Neural progenitor cell (in vitro differentiated cells): ENCODE measurements at places on chromosomes 12 and 14. TPM values are rescaled to one million over a fixed set of nuclear protein-coding genes. Genes with fewer than 3 reads are reported as not detected.

DNA sequence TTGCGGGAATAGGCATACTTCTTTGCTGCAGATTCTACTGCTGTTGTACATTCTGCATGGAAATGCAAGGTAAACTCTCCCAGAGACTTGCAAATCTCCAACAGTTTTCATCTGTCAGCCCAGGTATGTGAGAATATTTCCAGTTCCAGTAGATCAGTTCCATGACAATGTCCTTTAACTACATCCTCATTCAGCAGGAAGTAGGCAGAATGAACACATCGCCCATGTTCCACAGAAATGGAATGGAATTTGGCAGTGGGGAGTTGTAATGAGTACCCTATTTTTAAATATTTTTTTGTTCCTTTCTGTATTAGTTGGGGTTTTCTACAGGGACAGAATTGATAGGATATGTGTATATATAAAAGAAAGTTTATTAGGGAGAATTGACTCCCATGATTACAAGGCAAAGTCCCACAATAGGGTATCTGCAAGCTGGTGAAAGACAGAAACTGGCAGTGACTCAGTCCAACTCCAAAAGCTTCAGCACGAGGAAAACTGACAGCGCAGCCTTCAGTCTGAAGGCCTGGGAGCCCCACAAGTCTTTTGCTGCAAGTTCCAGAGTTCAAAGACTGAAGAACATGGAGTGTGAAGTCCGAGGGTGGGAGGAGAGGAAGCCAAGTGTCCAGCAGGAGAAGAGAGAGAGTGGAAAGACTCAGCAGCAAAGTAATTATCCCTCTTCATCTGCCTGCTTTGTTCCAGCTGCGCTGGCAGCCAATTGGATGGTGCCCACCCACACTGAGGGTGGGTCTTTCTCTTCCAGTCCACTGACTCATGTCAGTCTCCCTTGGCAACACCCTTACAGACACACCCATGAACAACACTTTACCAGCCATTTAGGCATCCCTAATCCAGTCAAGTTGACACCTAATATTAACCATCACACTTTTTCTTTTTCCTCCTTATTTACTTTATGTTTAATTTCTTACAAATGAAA, 110.4 kb upstream of the SCAF11 start:
- H3K36me3 ChIP-seq = no peaks in the 10 kb centered on the region
- H3K27me3 ChIP-seq = no peaks in the 10 kb centered on the region
- no peak overlapping the region for H3K4me3 ChIP-seq
- DNase-seq = peak; percentile 7

- peaks cover 5% of the 10 kb centered on the region for H3K4me1 ChIP-seq
- H3K27ac ChIP-seq = no peak overlapping the region
- no peaks in the 10 kb centered on the region for H3K27me3 ChIP-seq
- DNase-seq = no peak
Observed at GRCh38 chr12:3962631-3963483, 89.7 kb upstream of the PARP11 start.

- DNase-seq = peak; percentile 56
- H3K27me3 ChIP-seq = no peaks in the 10 kb centered on the region
- H3K36me3 ChIP-seq = no peaks in the 10 kb centered on the region
- no peak overlapping the region for H3K27ac ChIP-seq
- no peak overlapping the region for H3K4me3 ChIP-seq
Observed at GRCh38 chr12:76685246-76685678, 78.7 kb upstream of the ZDHHC17 start.

GRCh38 chr14:89330236-89331002, 86.6 kb downstream of the FOXN3 start:
- H3K4me1 ChIP-seq = no peaks in the 10 kb centered on the region
- DNase-seq = no peak

GRCh38 chr14:30243805-30244204, 315.2 kb upstream of the G2E3 start:
- H3K4me1 ChIP-seq = peaks cover 21% of the 10 kb centered on the region
- no peak overlapping the region for H3K27ac ChIP-seq
- no peaks in the 10 kb centered on the region for H3K27me3 ChIP-seq
- H3K4me3 ChIP-seq = no peak overlapping the region
- no peaks in the 10 kb centered on the region for H3K36me3 ChIP-seq

The PLA2G1B gene
- total RNA-seq = not detected in 2 replicates

DNA sequence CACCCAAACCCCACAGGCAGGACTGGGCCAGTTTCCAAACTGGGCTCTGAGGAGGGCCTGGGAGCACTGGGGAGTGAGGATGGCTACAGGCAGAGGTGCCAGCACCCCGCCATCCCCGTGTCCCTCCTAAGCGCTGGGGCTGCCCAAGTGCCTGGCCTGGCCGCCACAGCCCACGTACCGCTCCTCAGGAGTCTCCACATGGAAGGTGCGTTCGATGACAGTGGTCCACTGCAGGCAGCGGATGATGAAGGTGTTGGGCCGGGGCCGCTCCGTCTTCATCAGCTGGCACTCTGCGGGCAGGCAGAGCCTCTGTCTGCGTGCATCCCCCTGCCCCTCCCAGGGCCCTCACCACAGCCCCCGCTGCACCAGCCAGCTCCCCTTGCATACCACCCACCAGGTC, 19.1 kb downstream of the AKT1 start:
- H3K27ac ChIP-seq = no peak overlapping the region
- H3K27me3 ChIP-seq = no peaks in the 10 kb centered on the region
- H3K4me3 ChIP-seq = no peak overlapping the region
- no peaks in the 10 kb centered on the region for H3K4me1 ChIP-seq

The LRRC10 gene
- total RNA-seq = not detected in 2 replicates

The CTDSP2 gene
- 43.6 and 73.2 TPM in 2 replicates for total RNA-seq

- DNase-seq = no peak
- no peaks in the 10 kb centered on the region for H3K27me3 ChIP-seq
Observed at GRCh38 chr12:10154145-10154496, 17.8 kb downstream of the OLR1 start.

GRCh38 chr14:35576856-35577255, 42.9 kb downstream of the INSM2 start:
- no peak overlapping the region for H3K27ac ChIP-seq
- DNase-seq = no peak
- no peaks in the 10 kb centered on the region for H3K27me3 ChIP-seq
- no peak overlapping the region for H3K4me3 ChIP-seq

The CCDC177 gene
- 8.6 and 19.7 TPM in 2 replicates for total RNA-seq

The RTL1 gene
- 0.15 and 0.65 TPM in 2 replicates for total RNA-seq

GRCh38 chr12:67069451-67070306, 199.5 kb upstream of the CAND1 start:
- H3K36me3 ChIP-seq = no peaks in the 10 kb centered on the region
- H3K4me3 ChIP-seq = peak overlapping the region; percentile 99
- peaks cover 13% of the 10 kb centered on the region for H3K4me1 ChIP-seq

- H3K4me1 ChIP-seq = no peaks in the 10 kb centered on the region
- no peak overlapping the region for H3K27ac ChIP-seq
- no peaks in the 10 kb centered on the region for H3K27me3 ChIP-seq
- H3K36me3 ChIP-seq = no peaks in the 10 kb centered on the region
Observed at GRCh38 chr14:97707603-97708002, 910.4 kb downstream of the VRK1 start.

- no peak overlapping the region for H3K4me3 ChIP-seq
- H3K27me3 ChIP-seq = no peaks in the 10 kb centered on the region
- no peak for DNase-seq
- peaks cover 32% of the 10 kb centered on the region for H3K4me1 ChIP-seq
Observed at GRCh38 chr14:32303865-32304264, 25.2 kb upstream of the AKAP6 start.

GRCh38 chr12:102659200-102659911, 179.0 kb upstream of the IGF1 start:
- H3K36me3 ChIP-seq = no peaks in the 10 kb centered on the region
- no peak overlapping the region for H3K4me3 ChIP-seq
- no peak for DNase-seq
- H3K27me3 ChIP-seq = no peaks in the 10 kb centered on the region

- H3K36me3 ChIP-seq = no peaks in the 10 kb centered on the region
- no peak overlapping the region for H3K4me3 ChIP-seq
- H3K27ac ChIP-seq = no peak overlapping the region
- DNase-seq = no peak
Observed at GRCh38 chr12:22228022-22228875, 106.3 kb downstream of the ST8SIA1 start.

The NANOG gene
- not detected in 2 replicates for total RNA-seq

- no peak overlapping the region for H3K27ac ChIP-seq
- no peaks in the 10 kb centered on the region for H3K27me3 ChIP-seq
- H3K4me1 ChIP-seq = no peaks in the 10 kb centered on the region
- peak overlapping the region; percentile 39 for H3K4me3 ChIP-seq
- DNase-seq = peak; percentile 100
Observed at GRCh38 chr14:100192672-100193416, 33.4 kb upstream of the DEGS2 start.

DNA sequence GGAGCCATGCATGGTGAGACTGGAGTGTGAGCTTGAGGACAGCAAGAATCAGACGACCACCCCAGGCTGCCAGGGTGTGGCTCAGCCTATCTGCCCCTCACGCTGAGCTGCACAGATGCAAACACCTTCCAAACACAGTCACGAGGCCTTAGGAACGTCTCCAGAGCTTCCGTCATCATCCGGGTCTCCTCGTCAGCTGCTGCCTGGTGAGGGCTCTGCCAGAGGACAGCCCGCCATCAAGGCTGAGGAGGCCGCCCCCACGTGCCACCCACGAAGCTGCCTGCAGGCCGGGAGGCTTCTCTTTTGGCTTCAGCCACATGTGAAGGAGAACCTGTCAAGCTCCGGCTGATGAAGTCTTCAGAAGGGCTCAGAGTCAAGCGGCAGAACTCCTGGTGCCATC, 13.4 kb downstream of the DDX51 start:
- DNase-seq = no peak
- H3K4me3 ChIP-seq = no peak overlapping the region
- peaks cover 21% of the 10 kb centered on the region for H3K36me3 ChIP-seq
- no peaks in the 10 kb centered on the region for H3K27me3 ChIP-seq
- H3K27ac ChIP-seq = no peak overlapping the region

The CFAP54 gene
- total RNA-seq = 1.6 and 4.2 TPM in 2 replicates

The ATF1 gene
- total RNA-seq = 18.4 and 24.8 TPM in 2 replicates

- H3K27me3 ChIP-seq = no peaks in the 10 kb centered on the region
- no peaks in the 10 kb centered on the region for H3K36me3 ChIP-seq
- H3K4me3 ChIP-seq = no peak overlapping the region
Observed at GRCh38 chr12:92732716-92733115, 29.9 kb downstream of the PLEKHG7 start.

The WNT1 gene
- 0.56 TPM in 1 of 2 replicates, not detected in the other for total RNA-seq

GRCh38 chr12:93323625-93324329, 53.9 kb upstream of the NUDT4 start:
- DNase-seq = no peak
- H3K4me3 ChIP-seq = no peak overlapping the region
- H3K27me3 ChIP-seq = no peaks in the 10 kb centered on the region
- no peaks in the 10 kb centered on the region for H3K4me1 ChIP-seq
- H3K27ac ChIP-seq = no peak overlapping the region
- H3K36me3 ChIP-seq = no peaks in the 10 kb centered on the region

The NFATC4 gene
- 38.2 and 95.3 TPM in 2 replicates for total RNA-seq

DNA sequence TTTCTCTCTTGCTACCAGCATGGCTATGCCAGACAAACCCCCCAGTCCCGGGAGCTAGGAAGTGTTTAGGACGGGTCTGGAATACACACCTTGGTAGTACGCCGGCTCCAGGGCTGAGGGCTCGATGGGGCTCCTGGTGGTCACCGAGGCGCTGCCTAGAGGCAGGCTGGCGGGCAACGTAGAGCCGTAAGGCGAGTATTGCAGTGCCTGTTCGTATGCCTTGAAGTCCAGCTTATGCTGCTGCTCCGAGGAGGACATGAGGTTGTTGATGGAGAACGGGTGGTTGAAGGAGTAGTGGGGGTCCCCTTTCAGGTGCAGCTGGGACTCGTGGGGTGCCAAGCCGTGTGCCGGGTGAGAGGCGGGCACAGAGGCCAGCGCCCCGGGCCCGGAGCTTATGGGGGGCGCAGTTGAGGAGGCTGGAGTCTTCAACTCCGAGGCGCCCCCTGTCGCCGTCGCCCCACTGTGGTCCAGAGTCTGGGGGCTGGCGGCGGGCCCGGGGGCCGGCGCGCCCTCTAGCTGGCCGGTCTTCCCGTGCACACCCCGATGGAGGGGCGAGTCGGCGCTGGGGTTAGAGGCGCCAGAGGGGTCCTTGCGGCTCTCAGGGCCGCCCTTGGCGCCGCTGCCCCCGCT, 3.6 kb downstream of the FOXA1 start:
- H3K27ac ChIP-seq = no peak overlapping the region
- H3K4me1 ChIP-seq = peaks cover 30% of the 10 kb centered on the region
- no peaks in the 10 kb centered on the region for H3K36me3 ChIP-seq
- DNase-seq = peak; percentile 88
- peak overlapping the region; percentile 30 for H3K4me3 ChIP-seq

GRCh38 chr12:89469361-89469760, 55.2 kb downstream of the GALNT4 start:
- no peak overlapping the region for H3K4me3 ChIP-seq
- no peaks in the 10 kb centered on the region for H3K36me3 ChIP-seq
- no peaks in the 10 kb centered on the region for H3K27me3 ChIP-seq
- no peak for DNase-seq
- H3K27ac ChIP-seq = no peak overlapping the region

DNA sequence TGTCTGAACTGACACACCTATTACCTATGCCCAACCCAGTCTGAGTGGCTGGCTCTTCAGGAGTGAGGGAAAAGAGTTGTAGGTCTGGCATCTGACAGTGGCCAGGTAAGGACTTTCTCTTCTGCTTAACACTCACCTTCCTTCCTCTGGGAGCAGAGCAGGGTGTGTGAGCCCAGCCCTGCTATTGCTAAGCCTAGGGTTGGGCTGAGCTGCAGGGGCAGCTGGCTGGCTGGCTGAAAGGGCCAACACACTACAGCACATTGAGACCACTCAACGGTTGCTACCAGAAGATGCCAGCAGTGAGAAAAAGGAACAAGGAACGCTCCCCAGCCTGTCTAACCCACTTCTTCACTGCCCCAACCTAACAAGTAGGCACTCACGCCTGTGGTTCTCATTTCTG, 201.2 kb downstream of the DPF3 start:
- H3K4me3 ChIP-seq = no peak overlapping the region
- no peaks in the 10 kb centered on the region for H3K27me3 ChIP-seq
- DNase-seq = peak; percentile 69
- H3K4me1 ChIP-seq = peaks cover 16% of the 10 kb centered on the region
- H3K36me3 ChIP-seq = no peaks in the 10 kb centered on the region
- no peak overlapping the region for H3K27ac ChIP-seq
